ENCODE measurements at places on chromosomes 7 and 10.

DNA sequence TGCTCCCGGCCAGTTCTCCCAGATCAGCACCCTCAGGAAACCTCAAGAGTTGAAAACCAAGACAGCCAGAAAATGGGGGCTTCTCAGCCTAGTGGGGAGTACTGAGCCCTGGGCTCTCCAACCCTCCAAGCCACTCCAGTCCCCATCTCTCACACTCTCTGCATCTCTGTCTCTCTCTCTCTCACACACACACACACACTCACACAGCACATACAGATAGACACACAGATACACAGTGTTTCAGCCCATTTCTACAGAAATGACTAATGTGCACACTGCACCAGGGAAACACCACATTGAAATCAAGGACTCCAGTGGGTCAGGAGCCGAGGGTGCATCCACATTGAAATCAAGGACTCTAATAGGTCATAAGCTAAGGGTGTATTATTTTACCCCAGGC is 107.5 kb downstream of the MKI67 start:
- DNase-seq: no peak

DNA sequence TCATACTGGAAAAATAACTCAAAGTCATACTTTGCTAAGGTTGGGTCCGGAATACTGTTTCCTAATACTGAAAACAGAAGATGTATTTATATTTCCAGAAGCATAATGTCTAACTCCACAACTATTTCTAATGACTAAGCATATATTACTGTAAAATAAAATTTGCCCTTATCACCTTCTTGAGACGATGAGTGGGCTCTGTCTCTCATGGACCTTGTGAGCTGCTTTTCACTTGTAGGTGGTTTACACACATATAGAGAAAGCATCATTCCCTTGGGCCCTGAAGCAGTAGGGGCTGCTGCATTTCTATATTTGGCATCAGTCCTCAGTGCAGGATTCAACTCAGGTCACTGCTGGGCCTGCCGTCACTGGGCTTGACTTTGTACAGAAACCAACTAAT is 10.7 kb upstream of the FAM13C start:
- no peak for DNase-seq

DNA sequence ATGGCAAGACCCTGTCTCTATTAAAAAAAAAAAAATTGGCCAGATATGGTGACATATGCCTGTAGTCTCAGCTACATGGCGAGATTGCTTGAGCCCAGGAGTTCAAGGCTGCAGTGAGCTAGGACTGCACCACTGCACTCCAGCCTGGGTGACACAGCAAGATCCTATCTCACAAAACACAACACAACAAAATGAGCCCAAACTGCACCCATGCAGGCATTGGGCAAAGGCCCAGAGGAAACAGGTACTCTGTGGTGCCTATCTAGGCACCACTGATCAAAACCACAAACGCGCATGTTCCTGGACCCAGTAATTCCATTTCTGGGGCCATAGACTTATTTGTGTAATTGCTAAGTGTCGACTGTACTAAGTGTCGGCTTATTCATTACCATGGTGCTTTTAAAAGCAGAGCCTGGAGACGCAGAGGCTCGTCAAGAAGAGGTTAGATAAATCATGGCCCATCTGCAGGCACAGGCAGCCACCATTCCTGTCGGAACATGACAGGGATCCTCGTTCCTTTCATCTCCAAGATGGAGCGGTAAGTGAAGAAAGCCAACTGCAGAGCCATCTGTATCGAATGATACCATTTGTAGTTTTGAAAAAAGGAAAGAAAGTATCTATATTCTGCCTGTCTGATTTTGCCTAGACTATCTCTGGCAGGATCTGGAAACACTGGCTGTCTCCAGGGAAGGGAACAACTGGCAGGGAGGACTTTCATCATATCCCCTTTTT is 160.4 kb upstream of the RHEB start:
- DNase-seq: no peak

- peak; percentile 50 for DNase-seq
Observed at GRCh38 chr7:114663502-114663901, 248.9 kb downstream of the FOXP2 start.

- DNase-seq: no peak
Observed at GRCh38 chr10:19819419-19820033, 3.3 kb downstream of the PLXDC2 start.

DNA sequence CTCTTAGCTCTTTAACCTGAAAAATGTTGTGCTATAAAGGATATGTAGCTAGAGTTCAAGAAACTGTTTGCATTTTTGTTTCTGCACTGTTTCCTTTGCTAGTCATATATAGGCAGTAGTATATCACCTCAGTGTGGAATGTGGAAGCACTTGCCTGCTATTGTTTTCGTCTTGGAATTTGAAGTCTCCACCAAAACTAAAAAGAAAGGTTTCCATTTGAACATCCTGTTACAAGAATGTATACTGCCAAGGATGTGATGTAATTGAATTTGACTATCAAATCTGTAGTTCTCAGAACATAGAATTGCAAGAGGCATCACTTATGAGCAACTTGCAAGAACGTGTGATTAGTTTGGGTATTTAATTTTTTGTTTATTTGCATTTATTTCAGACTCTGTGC is 51.1 kb upstream of the MEOX2 start:
- DNase-seq: no peak

GRCh38 chr7:140225562-140226249 is 48.9 kb upstream of the KDM7A start:
- no peak for DNase-seq

All from NCI-H2081 treated with DMSO at 0.1 percent for 48 hours (cell line).